A172 (cell line): ENCODE measurements at places on chromosomes 2 and 18. TPM values are rescaled to one million over a fixed set of nuclear protein-coding genes. Genes with fewer than 3 reads are reported as not detected.

- DNase-seq, result peak; percentile 48
Observed at GRCh38 chr18:6661692-6662415, 67.7 kb upstream of the ARHGAP28 start.

- no peak for DNase-seq
Observed at GRCh38 chr2:165593081-165593480, 123.6 kb downstream of the CSRNP3 start.

GRCh38 chr2:31729442-31730092 is 148.8 kb upstream of the SRD5A2 start:
- peak; percentile 29 for DNase-seq

DNA sequence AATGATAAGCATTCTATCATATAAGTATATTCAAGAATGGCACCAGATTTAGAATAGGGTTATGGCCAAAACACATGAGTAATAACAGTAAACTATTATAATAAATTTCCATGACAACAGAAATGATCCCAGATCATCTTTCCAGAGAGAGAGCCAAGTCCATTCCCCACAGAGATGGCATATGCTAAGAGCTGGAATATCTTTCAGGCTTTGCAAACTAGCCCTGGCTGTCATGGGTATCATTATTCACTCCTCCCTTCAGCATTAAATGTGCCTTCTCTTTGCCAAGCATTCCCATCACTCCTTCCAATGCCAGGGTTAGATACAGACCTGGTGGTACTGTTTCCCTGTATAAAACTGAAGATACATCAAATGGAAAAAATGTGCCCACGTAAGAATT is 10.9 kb downstream of the FEZ2 start:
- no peak for DNase-seq

DNA sequence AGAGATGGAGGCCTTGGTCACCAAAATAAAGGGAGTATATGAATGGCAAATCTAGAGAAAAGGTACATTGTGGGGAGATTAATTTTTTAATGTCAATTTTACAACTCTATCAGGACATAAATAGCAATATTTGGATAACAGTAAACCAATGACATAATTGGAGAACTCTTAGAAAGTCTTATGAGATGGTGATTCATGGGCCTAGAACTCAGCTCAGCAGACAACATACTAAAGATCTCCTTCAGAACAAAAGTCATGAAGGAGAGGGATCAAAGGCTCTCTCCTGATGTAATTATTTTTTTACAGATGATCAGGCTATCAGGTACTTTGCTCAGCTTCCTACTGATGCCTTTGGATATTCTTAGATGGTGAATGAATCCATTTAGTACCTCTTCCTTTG is 90.0 kb downstream of the CRACDL start:
- no peak for DNase-seq

DNA sequence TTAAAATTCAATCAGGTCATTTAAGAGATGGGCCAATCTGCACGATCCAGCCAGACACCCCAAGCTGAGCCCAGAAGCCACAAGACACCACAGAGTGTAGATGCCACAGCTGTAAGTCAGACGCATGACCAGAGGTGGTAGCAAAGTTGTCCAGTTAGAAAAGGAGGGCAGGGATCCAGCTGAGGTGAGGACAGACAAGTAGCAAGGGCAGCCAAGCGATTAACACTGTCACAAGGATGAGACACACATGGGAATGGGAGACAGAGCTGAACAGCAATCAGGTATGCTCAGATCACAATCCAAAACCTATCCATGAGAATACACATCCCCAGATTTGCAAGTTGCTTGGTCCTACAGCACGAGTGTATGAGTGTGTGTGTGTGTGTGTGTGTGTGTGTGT is 143.4 kb upstream of the STK17B start:
- peak; percentile 83 for DNase-seq

GRCh38 chr18:35455926-35456763 is 41.6 kb downstream of the INO80C start:
- peak; percentile 44 for DNase-seq

The CTAGE1 gene
- total RNA-seq, result not detected in 2 replicates

DNA sequence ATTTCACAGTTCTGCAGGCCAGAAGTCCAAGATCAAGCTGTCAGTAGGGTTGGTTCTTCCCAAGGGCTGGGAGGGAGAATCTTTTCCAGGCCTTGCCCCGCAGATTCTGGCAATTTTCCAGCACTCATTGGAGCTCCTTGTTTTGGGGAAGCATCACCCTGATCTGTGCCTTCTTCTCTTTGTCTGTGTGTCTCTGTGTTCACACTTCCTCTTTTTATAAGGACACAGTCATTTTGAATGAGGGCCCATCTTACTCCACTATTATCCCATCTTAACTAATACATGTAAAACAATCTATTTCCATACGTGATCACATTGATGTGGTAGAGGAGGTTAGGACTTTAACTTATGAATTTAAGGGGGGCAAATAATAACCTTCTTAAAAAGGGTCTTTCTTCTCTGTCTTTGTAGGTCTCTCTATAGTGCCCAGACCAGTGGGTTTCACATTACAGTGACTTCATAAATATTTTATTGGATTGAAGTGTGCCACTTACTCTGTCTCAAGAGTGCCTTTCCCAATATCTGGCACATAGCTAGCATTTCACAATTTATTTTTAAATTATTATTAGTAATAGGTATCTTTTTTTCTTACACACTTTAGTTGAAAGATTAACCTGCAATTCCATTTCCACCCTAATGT is 68.9 kb upstream of the CBLN2 start:
- DNase-seq, result no peak

GRCh38 chr2:105827351-105828096 is 82.8 kb downstream of the NCK2 start:
- no peak for DNase-seq

GRCh38 chr2:223108351-223109050 is 56.5 kb downstream of the KCNE4 start:
- no peak for DNase-seq

The HS6ST1 gene
- 33.7 and 45.8 TPM in 2 replicates for total RNA-seq

DNA sequence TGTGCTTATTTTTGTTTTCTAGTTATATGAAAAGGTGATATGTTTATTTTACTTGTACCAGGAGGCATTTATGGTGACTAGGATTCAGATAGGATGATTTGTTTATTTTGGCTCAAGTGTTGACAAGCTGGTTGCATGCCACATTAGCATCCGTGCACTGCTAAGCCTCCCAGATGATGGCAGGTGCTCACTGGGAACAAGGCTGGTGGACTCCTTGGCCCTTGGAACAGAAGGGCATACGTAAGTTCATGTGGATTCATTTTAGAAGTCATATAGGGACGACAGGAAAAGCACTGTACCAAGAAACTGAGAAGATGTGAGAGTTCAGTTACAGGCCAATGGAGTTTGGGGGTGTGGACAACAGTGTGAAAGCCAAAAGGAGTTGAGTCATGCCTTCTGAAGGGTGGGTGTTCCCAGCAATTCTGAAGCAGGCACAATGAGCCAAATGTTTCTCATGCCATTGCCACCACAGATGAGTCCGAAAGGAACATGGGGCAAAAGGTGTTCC is 166.2 kb downstream of the PHLPP1 start:
- peak; percentile 91 for DNase-seq

The CPO gene
- total RNA-seq, result not detected in 2 replicates

The LOXL3 gene
- 3.2 TPM in 2 replicates for total RNA-seq

The DYNAP gene
- total RNA-seq, result not detected in 2 replicates

DNA sequence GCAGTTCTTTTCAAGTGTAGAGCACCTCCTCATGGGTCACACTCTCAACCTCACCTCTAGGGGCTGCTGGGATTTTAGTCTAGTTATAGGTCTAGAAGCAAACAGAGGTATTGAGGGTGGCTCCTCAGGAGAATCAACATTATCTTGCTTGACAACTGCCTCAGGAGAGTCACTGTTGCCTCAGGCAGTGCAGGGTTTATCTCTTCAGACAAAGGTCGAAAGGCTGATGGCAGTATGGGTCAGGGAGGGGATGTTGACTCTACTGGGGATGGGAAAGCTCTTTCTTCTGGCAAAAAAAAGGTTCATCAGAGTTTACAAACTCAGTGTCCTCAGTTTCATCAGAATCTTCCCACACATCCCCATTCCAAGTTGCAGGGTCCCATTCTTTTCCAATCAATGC is 24.0 kb downstream of the DTNA start:
- DNase-seq, result no peak
